ENCODE measurements at places on chromosomes 7 and 10.

- H3K4me3 ChIP-seq: no peak overlapping the region
- DNase-seq: no peak
- no peaks in the 10 kb centered on the region for H3K36me3 ChIP-seq
- no peaks in the 10 kb centered on the region for H3K4me1 ChIP-seq
Observed at GRCh38 chr10:101092881-101093354, 31.1 kb downstream of the KAZALD1 start.

- H3K27me3 ChIP-seq: no peaks in the 10 kb centered on the region
- no peak overlapping the region for H3K27ac ChIP-seq
- H3K36me3 ChIP-seq: no peaks in the 10 kb centered on the region
- no peak overlapping the region for H3K4me3 ChIP-seq
Observed at GRCh38 chr10:96670786-96671185, 49.5 kb downstream of the PIK3AP1 start.

- no peaks in the 10 kb centered on the region for H3K36me3 ChIP-seq
- no peaks in the 10 kb centered on the region for H3K4me1 ChIP-seq
- DNase-seq: no peak
- H3K4me3 ChIP-seq: no peak overlapping the region
Observed at GRCh38 chr7:17038160-17038782, 156.5 kb upstream of the AGR3 start.

GRCh38 chr10:5976512-5977470 lies 552 bp downstream of the IL15RA start:
- H3K4me1 ChIP-seq: peaks cover 14% of the 10 kb centered on the region
- H3K27ac ChIP-seq: no peak overlapping the region
- H3K36me3 ChIP-seq: no peaks in the 10 kb centered on the region
- H3K4me3 ChIP-seq: peak overlapping the region; percentile 90

GRCh38 chr7:6244021-6244420 lies 28.4 kb downstream of the CYTH3 start:
- H3K4me1 ChIP-seq: peaks cover 8% of the 10 kb centered on the region
- DNase-seq: no peak
- H3K4me3 ChIP-seq: no peak overlapping the region
- no peak overlapping the region for H3K27ac ChIP-seq
